ENCODE measurements at places on chromosomes 7 and 10.

GRCh38 chr7:148909568-148909967 lies 25.5 kb upstream of the EZH2 start:
- no peak for DNase-seq

DNA sequence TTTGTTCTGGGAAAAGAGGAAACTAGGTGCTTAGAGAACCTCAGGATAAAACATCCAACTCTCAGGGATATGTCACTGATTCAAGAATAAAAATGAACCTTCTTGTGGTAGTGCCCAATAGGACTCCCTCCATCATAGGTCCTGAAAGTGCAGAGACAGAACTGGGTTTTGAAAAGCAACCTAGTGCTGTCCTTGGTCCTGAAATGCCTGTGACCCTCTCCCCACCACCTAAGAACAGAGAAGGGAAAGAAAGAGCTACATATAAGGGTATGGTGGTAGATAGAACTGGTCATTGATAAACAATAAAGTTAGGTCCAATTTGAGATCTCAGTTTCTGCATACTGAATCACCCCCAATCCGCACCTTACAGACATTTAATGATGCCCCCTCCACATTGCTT lies 953.3 kb downstream of the XPNPEP1 start:
- DNase-seq = no peak

DNA sequence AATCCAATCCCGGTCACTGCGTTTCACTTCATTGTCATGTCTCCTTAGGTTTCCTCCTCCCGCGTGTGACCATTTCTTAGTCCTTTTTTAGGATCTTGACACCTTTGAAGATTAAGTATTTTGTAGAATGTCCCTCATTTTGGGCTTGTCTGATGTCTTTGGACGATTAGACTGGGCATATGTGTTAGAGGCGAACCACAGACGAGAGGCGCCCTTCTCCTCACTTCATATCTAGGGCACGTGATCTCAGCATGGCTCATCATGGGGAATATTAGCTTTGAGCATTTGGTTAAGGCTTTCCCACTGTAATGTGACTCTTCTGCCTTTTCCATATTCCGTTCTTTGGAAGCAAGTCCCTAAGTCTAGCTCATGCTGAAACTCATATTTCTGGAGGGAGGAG lies 59.0 kb downstream of the KCNH2 start:
- DNase-seq = no peak

GRCh38 chr10:29109707-29110571 lies 178.9 kb upstream of the LYZL1 start:
- DNase-seq = no peak

Measured in NCI-H1105 (cell line).